CD14-positive monocyte (primary cell): ENCODE measurements at places on chromosomes 5 and 9. TPM values are rescaled to one million over a fixed set of nuclear protein-coding genes. Genes with fewer than 3 reads are reported as not detected.

- no peak for DNase-seq
These were observed 221.0 kb upstream of the IER5L start for GRCh38 chr9:129398961-129399633.

ZBED3 gene
- 1.2 TPM for polyA plus RNA-seq

DNA sequence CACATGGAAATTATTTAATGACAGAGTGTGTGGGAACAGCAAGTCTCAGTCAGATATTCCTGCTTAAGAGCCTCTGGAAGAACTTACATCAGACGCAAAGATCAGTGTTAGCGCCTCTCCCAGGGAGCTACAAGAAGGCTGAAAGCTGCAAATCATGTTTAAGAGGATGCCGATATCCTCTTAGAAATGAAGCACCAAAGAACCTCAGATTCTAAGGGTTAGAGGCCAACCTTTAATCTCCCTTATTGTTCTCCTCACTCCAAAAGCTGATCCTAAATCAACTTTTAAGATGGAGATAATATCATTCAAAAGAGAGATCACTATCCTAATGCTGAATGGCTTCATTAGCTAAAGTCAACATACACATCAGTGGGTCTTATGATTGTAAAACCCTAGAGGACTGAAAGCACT is 160.6 kb downstream of the NFIB start:
- no peak for DNase-seq

TEK gene
- not detected in 2 replicates for polyA plus RNA-seq

CEL gene
- not detected for polyA plus RNA-seq

DNA sequence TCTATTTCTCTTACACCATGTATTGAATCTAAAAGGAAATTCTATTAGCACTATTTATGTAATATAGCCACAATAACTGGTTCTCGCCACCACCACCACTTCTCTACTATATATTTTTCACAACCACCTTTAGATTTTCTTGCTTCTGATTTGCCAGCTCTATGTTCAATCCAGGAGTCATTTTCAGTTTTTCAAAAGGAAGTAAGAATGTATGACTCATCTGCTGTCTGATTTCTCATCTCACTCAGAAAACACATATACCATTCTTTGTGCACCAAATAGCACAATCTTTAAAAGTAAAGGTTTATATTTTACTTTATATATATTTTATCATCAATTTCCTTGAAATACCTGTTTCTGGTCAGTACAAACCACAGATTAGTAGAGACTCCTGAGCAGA is 1127.5 kb downstream of the TAF11L14 start:
- DNase-seq, result peak; percentile 21

- peak; percentile 47 for DNase-seq
These were observed 308.5 kb downstream of the RAB3C start for GRCh38 chr5:58891086-58891970.

DNA sequence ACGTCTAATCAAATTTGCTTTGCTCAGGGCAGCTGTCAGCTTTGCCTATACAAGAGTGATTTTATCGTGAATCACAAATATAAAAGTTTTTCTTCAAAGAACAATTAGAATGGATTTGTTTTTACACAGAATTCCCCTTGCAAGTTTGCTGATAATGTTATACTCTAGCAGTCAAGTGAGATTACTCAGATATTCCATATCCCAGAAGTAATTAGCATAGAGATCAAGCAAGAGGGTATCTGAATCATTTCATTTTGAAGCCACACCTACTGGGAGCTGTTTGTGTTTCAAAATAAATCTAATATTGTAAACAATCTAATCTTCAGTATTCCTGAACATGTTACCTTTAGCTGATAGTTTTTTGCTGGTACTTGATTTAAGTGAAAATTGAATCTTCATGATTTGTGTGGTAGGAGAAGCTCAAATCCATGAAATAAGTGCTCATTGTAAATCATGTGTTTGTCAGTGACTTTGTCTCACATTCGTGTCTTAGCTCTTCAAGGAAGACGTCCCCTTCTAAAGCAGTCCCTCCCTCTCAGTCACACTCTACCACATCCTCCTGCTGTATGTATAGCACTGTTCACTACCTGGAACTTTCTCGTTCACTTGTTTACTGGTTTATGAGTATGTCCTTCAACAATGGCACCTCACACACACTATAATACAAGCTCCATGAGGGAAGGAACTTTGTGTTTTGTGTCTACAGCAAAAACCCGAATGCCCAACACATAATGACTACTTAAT is 3.3 kb upstream of the TTC39B start:
- no peak for DNase-seq
